Endothelial cell (in vitro differentiated cells): ENCODE measurements at places on chromosomes 3 and 15. TPM values are rescaled to one million over a fixed set of nuclear protein-coding genes. Genes with fewer than 3 reads are reported as not detected.

DUOXA2 gene
- total RNA-seq, result not detected

MKRN2OS gene
- not detected for total RNA-seq

KNL1 gene
- total RNA-seq, result 9.5 TPM

ARNT2 gene
- 0.87 TPM for total RNA-seq

CCR9 gene
- total RNA-seq, result not detected

CDC25A gene
- 14.8 TPM for total RNA-seq

MINAR1 gene
- total RNA-seq, result 5.3 TPM

CRYGS gene
- total RNA-seq, result 5.8 TPM

IGF1R gene
- total RNA-seq, result 131 TPM

GRAMD2A gene
- total RNA-seq, result 0.31 TPM

TTLL13 gene
- total RNA-seq, result not detected

TF gene
- total RNA-seq, result 3.9 TPM

MAGEF1 gene
- total RNA-seq, result 22.9 TPM

CP gene
- total RNA-seq, result 0.44 TPM

ZIC4 gene
- 2.2 TPM for total RNA-seq

MED12L gene
- total RNA-seq, result 4.4 TPM

FBN1 gene
- 54.0 TPM for total RNA-seq

ARID3B gene
- 70.0 TPM for total RNA-seq

SLC2A2 gene
- not detected for total RNA-seq

GP9 gene
- 1.5 TPM for total RNA-seq

NOX5 gene
- not detected for total RNA-seq

BUB1B gene
- 11.9 TPM for total RNA-seq

PAQR5 gene
- 0.15 TPM for total RNA-seq

SEMA5B gene
- total RNA-seq, result 1.1 TPM

TCAIM gene
- total RNA-seq, result 20.5 TPM

SLC7A14 gene
- 2.5 TPM for total RNA-seq

COL6A6 gene
- total RNA-seq, result 0.49 TPM

PIERCE2 gene
- 1.4 TPM for total RNA-seq

ABCF3 gene
- 68.1 TPM for total RNA-seq

TRIM42 gene
- not detected for total RNA-seq

GHSR gene
- total RNA-seq, result not detected

LNP1 gene
- 0.67 TPM for total RNA-seq

STT3B gene
- 103 TPM for total RNA-seq

UBAP1L gene
- 1.8 TPM for total RNA-seq

PRSS50 gene
- total RNA-seq, result 0.38 TPM

CYP1A2 gene
- not detected for total RNA-seq

LMOD3 gene
- not detected for total RNA-seq
